ENCODE measurements at places on chromosomes 6 and 20.

- no peaks in the 10 kb centered on the region for H3K36me3 ChIP-seq
- H3K4me3 ChIP-seq: no peak overlapping the region
- no peaks in the 10 kb centered on the region for H3K4me1 ChIP-seq
- H3K27me3 ChIP-seq: no peaks in the 10 kb centered on the region
- no peak for DNase-seq
Measured at GRCh38 chr6:140153703-140154102, 779.3 kb upstream of the CITED2 start.

GRCh38 chr6:129619579-129620233, 90.3 kb downstream of the ARHGAP18 start:
- peaks cover 2% of the 10 kb centered on the region for H3K4me1 ChIP-seq
- no peak overlapping the region for H3K4me3 ChIP-seq
- DNase-seq: no peak
- H3K36me3 ChIP-seq: peaks cover 7% of the 10 kb centered on the region

- H3K27me3 ChIP-seq: peaks cover 2% of the 10 kb centered on the region
- H3K4me3 ChIP-seq: no peak overlapping the region
- no peak for DNase-seq
Measured at GRCh38 chr20:50601511-50602431, 89.6 kb downstream of the RIPOR3 start.

DNA sequence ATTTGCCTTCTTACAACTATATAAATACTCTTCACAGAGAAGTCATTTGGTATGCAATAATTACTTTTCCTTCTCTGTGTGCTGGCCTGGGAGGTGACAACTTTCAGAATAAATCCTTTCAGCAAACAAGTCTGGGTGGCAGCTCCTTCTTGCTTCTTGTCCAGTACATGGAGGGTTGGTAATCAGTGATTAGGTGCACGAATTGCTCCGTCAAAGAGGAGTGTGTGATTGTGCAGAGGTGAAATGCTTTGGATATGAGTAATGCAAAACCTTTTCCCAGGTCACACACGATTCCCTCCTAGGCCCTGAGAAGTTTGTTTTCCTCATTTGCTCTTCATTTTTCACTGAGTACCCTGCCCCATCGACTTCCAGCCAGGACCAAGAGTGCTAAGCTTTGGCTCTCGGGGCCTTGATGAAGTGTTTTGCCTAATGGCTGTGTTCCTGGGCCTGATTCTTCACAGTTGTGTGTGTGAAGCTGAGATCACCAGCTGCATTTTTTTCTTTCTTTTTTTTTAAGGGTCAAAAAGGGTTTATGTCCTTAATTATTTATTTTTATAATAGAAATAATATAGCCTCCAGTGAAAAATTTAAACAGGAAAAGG, 216.5 kb downstream of the ZMYND8 start:
- H3K27ac ChIP-seq: no peak overlapping the region
- no peak overlapping the region for H3K4me3 ChIP-seq
- H3K27me3 ChIP-seq: peaks cover 9% of the 10 kb centered on the region
- no peaks in the 10 kb centered on the region for H3K4me1 ChIP-seq
- no peaks in the 10 kb centered on the region for H3K36me3 ChIP-seq

GRCh38 chr20:539191-539590, 4.4 kb downstream of the CSNK2A1 start:
- peaks cover 55% of the 10 kb centered on the region for H3K36me3 ChIP-seq
- peaks cover 57% of the 10 kb centered on the region for H3K4me1 ChIP-seq
- DNase-seq: no peak
- H3K27me3 ChIP-seq: no peaks in the 10 kb centered on the region
- H3K4me3 ChIP-seq: no peak overlapping the region

DNA sequence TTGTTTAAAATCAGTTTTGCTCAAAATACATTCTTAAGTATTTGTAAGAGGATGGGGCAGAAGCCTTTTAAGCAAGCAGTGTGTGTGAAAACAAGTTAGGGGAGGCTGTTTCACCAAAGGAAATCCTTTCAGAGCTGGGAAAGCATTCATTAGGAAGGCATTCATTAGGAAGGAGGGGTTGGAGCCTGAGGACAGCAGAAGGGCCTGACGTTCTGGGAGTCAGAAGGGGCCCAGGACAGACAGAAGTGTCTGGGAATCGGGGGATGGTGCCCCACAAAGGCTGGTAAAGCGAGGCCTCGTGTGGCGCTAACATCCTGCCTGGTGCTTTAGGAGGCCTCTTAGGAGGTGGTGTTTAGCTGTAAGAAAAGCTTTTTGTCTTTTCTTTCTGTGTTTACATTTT, 80.6 kb upstream of the NXT1 start:
- H3K27me3 ChIP-seq: no peaks in the 10 kb centered on the region
- H3K27ac ChIP-seq: no peak overlapping the region
- no peaks in the 10 kb centered on the region for H3K36me3 ChIP-seq
- no peak overlapping the region for H3K4me3 ChIP-seq
- no peaks in the 10 kb centered on the region for H3K4me1 ChIP-seq

DNA sequence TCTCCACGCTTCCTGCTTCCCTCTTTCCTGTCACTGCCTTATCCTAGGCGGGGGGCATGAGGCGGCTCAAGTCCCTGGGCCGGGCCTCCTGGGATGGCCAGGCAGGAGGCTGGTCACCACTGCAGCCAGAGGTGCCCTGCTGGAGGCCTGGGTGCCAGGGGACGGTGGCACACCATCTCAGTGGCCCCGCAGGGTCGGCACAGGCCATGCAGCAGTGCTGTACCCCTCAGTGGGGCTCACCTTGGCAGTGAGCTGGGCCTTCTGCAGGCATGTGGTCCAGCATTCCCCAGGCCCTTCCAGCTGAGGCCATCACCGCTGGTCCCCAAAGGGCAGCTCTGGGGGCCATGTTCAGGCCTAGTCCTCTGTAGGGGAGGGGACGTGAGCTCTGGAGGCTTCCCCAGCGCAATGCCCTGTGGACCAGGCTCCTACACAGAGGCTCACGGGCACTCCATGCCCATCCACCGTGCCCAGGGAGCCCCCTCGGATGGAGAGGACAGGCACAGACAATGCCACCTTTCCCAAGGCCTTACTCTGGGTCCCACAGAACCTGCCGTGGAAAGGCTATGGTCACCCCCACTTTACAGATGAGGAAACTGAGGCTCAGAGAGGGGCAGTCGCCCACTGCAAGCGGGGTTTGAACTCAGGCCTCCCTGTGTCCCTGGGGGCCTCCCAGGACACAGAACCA, 123.8 kb downstream of the TAF4 start:
- no peak for DNase-seq
- H3K4me3 ChIP-seq: no peak overlapping the region
- no peaks in the 10 kb centered on the region for H3K27me3 ChIP-seq

- H3K36me3 ChIP-seq: peaks cover 27% of the 10 kb centered on the region
- peak overlapping the region; percentile 91 for H3K4me3 ChIP-seq
- peaks cover 43% of the 10 kb centered on the region for H3K4me1 ChIP-seq
- peak overlapping the region; percentile 90 for H3K27ac ChIP-seq
- DNase-seq: peak; percentile 69
- no peaks in the 10 kb centered on the region for H3K27me3 ChIP-seq
Measured at GRCh38 chr6:142926494-142927270, 18.3 kb downstream of the HIVEP2 start.

GRCh38 chr6:162934844-162935243, 207.1 kb downstream of the PACRG start:
- H3K4me3 ChIP-seq: no peak overlapping the region
- H3K27ac ChIP-seq: no peak overlapping the region
- no peaks in the 10 kb centered on the region for H3K36me3 ChIP-seq
- H3K4me1 ChIP-seq: no peaks in the 10 kb centered on the region
- no peak for DNase-seq

DNA sequence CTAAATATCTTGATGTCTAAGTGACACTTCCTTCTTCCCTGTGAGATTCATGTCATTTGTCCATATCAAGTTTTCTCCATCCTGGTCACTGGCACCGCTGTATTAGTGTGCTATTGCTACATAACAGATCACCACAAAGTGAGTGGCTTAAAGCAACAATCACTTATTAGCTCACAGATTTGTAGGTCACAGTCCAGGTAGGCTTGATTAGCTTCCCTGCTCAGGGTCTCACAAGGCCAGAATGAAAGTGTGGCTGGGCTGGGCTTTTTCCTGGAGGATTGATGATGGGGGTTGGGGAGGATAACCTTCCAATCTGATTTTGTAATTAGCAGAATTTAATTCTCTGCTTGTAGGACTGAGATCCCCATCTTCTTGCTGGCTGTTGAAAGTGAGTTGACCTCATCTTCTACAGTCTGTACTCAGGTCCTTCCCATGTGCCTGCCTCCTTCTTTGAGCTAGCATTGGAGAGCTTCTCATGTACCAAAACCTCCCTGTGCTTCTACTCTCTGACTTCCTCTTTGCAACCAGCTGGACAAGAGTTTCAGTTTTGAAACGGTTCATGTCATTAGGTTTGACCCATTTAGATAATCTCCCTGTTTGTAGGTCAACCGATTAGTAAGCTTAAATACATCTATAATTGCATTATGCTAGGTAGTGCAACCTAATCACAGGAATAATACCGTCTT, 152.4 kb upstream of the MAN1A1 start:
- H3K27ac ChIP-seq: no peak overlapping the region
- H3K36me3 ChIP-seq: no peaks in the 10 kb centered on the region
- DNase-seq: no peak
- peaks cover 14% of the 10 kb centered on the region for H3K27me3 ChIP-seq

GRCh38 chr6:109239651-109240321, 142.5 kb downstream of the CD164 start:
- no peak overlapping the region for H3K4me3 ChIP-seq
- no peak overlapping the region for H3K27ac ChIP-seq
- no peaks in the 10 kb centered on the region for H3K27me3 ChIP-seq
- peaks cover 5% of the 10 kb centered on the region for H3K36me3 ChIP-seq
- peaks cover 25% of the 10 kb centered on the region for H3K4me1 ChIP-seq

GRCh38 chr20:25136643-25137559, 55.0 kb upstream of the VSX1 start:
- no peaks in the 10 kb centered on the region for H3K4me1 ChIP-seq
- no peaks in the 10 kb centered on the region for H3K36me3 ChIP-seq
- H3K4me3 ChIP-seq: no peak overlapping the region
- peaks cover 12% of the 10 kb centered on the region for H3K27me3 ChIP-seq

DNA sequence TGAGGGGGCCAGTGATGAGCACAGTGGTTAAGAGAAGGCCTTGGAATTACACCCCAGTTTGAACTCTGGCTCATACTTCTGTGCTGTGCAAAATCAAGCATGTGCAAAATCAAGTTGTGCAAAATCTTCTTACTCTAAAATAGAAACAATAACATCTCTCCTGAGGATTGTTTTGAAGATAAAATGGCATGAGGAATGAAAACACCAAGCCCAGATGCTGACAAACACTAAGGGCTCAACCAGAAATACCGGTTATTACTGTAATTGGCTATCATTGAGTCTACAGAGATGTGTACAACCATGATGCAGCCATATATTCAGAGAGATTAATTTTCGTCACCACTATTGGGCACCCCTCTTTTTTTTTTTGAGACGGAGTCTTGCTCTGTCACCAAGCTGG, 5.9 kb upstream of the BCAS1 start:
- peaks cover 17% of the 10 kb centered on the region for H3K4me1 ChIP-seq
- peaks cover 10% of the 10 kb centered on the region for H3K36me3 ChIP-seq
- H3K27ac ChIP-seq: no peak overlapping the region
- H3K27me3 ChIP-seq: peaks cover 5% of the 10 kb centered on the region

DNA sequence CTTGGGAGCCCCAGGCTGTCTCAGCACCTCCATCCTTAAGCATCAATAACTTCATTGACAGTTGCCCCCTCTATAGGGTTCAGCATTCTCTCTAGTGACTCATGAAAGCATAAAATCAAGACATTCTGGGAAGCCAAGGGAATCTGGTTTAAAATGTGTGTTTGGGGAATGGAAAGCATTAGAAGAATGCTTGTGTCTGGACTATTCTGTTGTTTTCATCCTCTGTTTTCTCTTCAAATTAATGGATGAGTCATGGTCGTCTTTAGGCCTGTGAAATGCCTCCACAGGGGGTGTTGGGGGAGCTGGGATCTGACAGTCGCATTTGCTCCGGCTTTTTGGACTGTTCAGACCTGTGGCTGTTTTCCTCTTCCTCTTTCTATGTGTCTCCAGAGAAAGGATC, 279.7 kb downstream of the CDC5L start:
- no peak overlapping the region for H3K4me3 ChIP-seq
- no peak for DNase-seq
- H3K27ac ChIP-seq: no peak overlapping the region
- peaks cover 10% of the 10 kb centered on the region for H3K4me1 ChIP-seq
- no peaks in the 10 kb centered on the region for H3K36me3 ChIP-seq
- peaks cover 3% of the 10 kb centered on the region for H3K27me3 ChIP-seq

DNA sequence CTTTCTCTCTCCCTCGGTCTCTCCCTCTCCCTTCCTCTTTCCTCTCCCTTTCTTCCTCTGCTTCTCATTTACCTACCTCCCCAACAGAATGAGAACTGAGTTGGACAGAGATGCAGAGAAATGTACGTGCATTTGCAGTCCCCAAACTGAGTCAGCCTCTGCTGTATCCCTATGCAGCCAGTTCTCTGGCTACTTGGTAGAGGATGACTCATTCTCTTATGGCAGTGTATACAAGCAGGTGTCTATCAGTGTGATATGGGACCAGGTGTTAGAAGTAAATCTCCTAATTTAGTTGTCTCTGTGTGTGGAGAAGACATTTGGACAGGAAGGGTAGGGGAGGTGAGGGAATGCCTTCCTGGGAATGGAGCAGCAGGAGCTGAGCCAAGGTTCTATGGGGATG, 470.8 kb downstream of the CD109 start:
- H3K4me1 ChIP-seq: no peaks in the 10 kb centered on the region
- no peak for DNase-seq
- H3K27me3 ChIP-seq: no peaks in the 10 kb centered on the region
- H3K4me3 ChIP-seq: no peak overlapping the region
- no peaks in the 10 kb centered on the region for H3K36me3 ChIP-seq

- no peaks in the 10 kb centered on the region for H3K36me3 ChIP-seq
- no peaks in the 10 kb centered on the region for H3K4me1 ChIP-seq
- no peak for DNase-seq
- H3K4me3 ChIP-seq: no peak overlapping the region
Measured at GRCh38 chr20:7505835-7506221, 434.4 kb downstream of the HAO1 start.

DNA sequence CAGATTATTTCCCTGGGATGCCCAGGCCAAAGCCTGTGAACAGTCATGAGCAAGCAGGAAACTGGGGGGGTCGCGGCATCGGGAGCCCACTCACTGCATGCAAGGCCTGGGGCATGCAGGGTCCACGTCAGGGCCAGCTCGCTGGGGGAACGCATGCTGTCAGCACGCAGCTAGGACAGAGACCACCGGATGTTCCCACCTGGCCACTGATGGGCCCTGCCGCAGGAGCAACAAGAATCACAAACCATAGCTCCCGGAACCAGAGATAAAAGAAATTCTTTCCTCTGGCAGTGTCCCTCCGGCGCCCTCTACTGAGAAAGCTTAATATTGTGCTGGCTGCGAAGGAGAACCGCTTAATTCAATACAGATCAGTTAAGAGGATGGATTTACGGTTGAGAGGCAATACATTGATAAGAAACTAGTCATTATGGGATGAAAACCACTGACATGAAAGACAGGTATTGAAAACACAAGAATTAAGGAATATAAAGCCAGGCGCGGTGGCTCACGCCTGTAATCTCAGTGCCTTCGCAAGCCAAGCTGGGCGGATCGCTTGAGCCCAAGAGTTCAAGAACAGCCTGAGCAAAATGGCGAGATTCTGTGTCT, 32.6 kb downstream of the C6orf15 start:
- H3K27ac ChIP-seq: no peak overlapping the region
- H3K4me3 ChIP-seq: no peak overlapping the region
- H3K36me3 ChIP-seq: no peaks in the 10 kb centered on the region
- H3K27me3 ChIP-seq: peaks cover 7% of the 10 kb centered on the region
- peaks cover 1% of the 10 kb centered on the region for H3K4me1 ChIP-seq
- peak; percentile 54 for DNase-seq

GRCh38 chr6:158286413-158286812, 25.9 kb upstream of the TULP4 start:
- no peak overlapping the region for H3K4me3 ChIP-seq
- no peaks in the 10 kb centered on the region for H3K27me3 ChIP-seq
- no peak overlapping the region for H3K27ac ChIP-seq
- H3K4me1 ChIP-seq: peaks cover 49% of the 10 kb centered on the region
- H3K36me3 ChIP-seq: no peaks in the 10 kb centered on the region

Data from activated T-helper 2 cell treated with anti-CD3 and anti-CD28 coated beads, Interferon-gamma antibody, Interleukin-2, Interleukin-4, amounts not matched to agents 10 μg/mL and 5 μg/mL and 100 μg/mL, durations not matched to agents 14 hours and 24 hours and 36 hours (primary cell).